Globus pallidus (tissue), 1 donor: ENCODE measurements at places on chromosomes 5 and 9.

DNA sequence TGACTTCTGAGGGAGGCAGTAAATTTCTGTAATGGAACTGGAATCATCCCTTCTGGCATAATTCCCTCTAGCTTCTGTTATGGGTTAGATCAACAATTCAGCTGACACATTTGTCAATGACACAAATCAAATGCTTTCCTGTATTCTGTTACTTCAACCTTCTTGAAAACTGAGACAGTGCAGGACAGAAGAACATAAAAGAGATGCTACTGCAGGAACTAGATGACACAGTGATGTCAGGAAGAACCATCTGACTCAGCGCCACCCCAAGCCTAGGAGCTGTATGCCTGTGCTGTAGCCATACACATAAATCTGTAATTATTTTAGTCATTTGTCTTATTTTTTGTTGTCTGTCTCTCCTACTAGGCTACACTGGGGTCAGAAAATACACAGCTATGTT is 18.2 kb upstream of the CEP120 start:
- DNase-seq, result no peak

DNA sequence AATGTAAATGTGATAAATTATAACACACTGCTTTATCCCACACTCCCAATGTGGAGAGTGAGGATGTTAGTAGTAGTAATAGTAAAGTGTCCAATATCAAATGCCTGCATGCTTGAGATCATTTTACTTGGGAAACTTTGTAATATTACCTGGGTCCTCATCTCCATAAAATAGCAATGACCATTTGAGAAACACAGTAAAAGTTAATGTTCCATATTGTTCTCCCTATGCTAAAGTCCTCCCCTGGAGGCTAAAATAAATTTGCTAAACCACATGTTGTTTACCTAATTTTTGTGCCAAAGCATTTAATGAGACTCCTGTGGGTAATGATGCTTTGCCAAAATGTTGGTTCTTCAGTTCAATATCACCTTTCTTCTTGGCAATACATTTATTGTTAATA is 291.2 kb downstream of the CDH10 start:
- no peak for DNase-seq

- DNase-seq, result no peak
These were observed 101.0 kb downstream of the STARD4 start for GRCh38 chr5:111411301-111411700.

DNA sequence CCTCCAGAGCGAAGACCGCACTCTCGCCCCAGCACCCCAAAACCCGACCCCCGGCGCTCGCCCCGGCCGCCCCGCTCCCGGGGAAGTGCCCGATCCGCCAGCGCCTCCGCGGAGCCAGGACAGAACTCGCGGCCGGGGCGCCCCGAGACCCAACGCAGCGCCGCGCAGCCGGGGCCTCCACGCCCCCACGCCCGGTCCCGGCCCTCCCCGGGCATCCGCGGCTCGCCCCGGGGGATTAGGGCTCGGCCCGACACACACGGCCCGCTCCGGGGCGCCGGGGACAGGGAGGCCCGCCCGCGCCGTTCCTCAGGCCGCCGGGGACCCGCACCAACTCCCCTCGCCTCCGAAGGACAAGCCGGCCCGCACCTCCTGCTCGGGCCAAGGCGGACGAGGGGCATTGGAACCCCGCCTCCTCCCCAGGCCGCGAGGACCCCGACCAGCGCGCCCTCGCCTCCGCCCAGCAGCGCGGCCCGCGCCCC is 544 bp downstream of the FNBP1 start:
- DNase-seq, result no peak

DNA sequence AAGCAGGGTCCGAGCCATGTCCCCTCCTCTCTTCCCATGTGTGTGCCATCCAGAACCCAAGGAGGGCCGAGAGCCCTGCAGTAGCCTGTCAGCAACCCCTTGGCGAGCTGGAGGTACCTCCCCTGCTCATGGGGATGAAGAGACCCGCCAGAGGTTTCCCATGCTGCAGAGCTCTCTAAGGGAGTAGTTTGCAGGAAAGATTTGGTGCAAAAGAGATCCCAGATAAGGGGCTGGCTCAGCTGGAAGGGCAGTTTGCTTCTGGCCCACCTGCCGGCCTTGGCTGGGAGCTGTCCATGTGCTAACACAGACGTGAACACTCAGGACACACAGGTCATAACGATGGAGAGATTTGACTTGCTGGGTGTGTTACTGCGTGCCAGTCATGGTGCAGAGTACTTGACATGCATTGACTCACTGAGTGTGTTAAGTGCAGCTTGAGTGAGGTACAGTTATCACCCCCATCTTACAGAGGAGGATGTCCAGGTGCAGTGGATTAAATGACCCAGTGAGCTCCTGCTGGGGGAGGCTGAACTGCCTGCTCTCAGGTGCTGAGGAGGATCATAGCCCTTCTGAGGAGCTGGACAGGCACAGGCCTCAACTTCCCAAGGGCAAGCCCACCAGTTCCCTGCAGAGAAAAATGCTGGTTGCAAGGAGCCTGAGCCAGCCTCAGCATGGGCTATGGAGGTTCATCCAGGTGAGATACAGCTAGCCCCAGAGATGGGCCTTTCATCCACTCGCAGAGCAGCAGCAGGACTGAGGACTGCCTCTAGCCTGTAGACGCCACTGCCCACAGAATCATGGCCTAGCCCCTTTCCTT is 6.3 kb upstream of the SLC25A48 start:
- DNase-seq, result no peak

DNA sequence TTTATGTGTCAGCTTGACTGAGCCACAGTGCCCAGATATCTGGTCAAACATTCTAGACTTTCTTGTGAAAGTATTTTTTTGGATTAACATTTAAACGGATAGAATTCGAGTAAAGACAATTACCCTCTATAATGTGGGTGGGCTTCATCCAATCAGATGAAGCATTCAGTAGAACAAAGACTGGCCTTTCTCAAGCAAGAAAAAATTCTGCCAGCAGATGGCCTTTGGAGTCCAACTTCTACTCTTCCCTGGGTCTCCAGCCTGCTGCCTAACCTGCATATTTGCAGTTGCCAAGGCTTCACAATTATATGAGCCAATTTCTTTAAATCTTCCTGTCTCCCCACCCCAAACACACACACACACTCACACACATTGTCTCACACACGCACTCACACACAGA is 86.4 kb downstream of the MED10 start:
- DNase-seq, result no peak

- DNase-seq, result no peak
These were observed 102.7 kb upstream of the VCAN start for GRCh38 chr5:83368835-83369234.

DNA sequence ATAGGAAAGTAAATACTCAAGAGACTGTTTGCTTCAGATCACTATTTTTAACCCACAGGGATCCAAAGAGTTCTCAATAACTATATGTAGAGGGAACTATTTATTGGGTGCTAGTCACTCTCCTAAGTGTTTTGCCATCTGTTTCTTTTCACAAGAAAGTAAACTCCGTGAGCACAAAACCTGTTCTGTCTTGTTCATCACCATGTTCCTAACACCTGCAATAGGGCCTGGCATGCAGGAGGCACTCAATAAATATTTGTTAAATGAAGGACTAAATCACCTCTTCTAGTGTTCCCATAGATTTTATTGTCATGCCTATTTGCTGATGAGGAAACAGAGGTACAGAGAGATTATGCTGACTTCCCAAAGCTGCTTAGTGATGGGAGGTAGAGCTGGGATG is 118.2 kb downstream of the VCAN start:
- DNase-seq, result no peak

DNA sequence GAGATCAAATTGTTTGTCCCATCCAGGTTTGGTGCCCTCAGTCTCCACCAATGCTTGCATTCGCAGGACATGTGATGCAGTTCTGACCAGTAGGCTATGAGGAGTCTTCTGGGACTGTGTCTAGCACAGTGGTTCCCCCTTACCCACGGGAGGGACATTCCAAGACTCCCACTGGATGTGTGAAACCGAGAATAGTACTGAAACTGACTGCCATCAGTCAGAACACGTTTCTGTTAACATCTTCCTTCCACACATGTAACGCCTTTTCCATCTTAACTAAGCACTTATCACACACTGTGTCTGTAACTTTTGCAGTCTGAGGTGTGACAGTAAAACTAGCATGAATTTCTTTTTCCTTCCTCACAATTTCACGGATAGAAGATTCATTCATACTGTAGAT is 74.7 kb downstream of the PTTG1 start:
- DNase-seq, result no peak

- no peak for DNase-seq
These were observed 40.7 kb downstream of the MAPK9 start for GRCh38 chr5:180251141-180251540.

DNA sequence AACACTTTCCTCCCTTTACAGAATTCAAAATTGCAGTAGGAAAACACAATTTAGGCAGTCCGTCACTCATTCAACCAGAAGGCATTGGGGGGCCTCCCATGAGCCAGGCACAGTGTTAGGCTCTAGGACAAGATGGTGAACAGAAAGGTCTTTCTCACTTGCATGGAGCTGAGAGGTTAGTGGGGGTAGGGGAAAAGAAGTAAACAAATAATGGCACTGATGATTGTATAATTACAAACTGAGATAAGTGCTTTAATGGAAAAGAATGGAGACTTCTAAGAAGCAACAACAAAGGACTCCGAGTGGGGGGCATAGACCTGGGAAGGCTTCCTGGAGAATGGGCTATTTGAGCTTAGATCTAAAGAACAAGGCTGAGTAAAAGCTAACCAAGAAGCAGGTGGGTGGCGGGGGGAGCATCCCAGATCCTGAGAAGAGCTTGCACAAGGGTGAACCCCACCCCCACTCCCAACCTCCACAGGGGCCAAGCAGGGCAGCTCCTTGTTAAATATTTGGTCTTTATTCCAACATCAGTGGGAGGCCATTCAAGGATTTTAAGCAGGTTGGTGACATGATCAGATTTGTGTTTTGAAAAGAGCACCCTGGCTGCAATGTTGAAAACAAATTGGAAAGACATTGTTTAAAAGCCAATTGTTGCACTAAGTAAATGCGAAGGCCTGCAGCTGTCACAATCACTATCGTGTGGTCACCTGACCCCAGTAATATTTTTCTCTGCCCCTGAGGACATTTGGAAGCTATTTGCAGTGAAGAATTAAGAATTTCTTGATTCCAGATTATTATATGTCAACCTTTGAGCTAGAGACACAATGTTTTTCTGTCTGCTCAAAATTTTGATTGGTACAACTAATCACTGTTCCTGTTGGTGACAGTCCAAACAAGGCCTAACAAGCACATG is 73.9 kb upstream of the EFNA5 start:
- DNase-seq, result no peak

DNA sequence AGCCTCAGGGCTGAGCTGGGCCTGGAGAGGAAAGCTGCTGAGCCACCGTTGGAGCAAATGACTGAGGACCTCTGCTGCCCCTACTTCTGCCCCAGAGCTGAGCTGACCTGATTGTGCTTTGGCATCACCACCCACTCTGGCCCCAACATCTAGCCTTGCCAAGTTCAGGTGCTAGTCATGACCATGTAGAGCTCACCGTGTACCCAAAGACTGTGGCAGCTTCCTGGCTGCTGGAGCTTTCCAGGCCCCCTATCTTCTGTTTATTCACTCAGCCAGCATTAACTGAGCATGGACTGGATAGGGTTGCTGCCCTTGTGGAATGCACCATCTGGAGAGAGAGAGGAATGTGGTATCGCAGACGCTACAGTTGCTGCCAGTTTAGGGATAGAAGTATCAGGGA is 49.1 kb downstream of the JADE2 start:
- no peak for DNase-seq

DNA sequence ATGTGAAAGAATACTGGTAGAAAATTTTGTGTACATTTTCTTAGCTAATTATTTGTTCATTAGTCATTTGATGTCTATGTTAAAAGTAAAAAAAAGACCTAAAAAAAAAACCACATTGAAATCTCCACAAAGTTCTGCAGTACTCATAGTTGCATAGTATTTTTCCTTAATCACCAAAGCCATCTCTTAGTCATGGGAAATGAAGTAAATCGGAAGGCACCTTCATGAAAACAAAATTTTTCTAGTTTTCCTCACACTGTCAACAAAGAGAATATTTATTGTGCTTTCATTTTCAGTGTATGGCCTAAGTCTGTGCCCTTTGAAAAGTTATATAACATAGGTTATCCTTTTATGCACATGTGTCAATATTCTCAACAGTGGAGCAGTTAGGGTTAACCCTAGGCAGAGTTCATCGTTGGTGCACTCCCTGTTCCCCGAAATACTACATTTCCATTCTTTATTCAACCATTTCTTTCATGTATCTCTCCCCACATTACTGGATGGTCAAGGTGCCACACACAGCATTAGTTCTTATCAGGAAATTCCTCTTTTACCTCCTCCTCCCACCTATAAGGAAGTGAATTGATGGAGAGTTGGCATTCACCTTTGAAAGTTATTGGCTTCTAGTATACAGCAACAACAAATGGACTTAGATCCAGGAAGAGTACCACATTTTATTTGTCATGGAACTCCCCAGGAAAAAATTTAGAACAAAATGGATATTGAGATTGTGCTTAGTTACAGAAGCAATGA is 93.1 kb downstream of the NUDT12 start:
- DNase-seq, result no peak

GRCh38 chr9:120257483-120257882 is 322.5 kb downstream of the CDK5RAP2 start:
- DNase-seq, result no peak

DNA sequence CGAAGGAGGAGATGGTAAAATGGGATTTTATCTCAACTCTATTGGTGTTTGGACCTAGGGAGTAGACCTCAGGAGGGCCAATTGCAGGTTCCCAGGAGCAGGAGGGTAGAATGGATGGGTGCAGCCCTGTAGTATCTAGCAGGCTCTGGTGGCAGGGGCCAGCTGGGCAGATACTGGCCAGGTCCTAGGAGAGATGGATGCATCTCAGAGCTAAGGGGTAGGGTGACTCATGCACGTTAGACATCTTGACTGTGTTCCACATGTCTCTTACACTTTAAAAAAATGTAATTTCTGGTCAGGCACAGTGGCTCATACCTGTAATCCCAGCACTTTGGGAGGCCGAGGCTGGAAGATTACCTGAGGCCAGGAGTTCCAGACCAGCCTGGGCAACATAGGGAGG is 22.4 kb downstream of the PSD2 start:
- no peak for DNase-seq

GRCh38 chr9:32382565-32383320 is 1.7 kb upstream of the ACO1 start:
- no peak for DNase-seq

GRCh38 chr5:68644971-68645370 is 429.4 kb downstream of the PIK3R1 start:
- DNase-seq, result no peak

GRCh38 chr5:136506131-136506530 is 140.8 kb upstream of the TRPC7 start:
- no peak for DNase-seq

DNA sequence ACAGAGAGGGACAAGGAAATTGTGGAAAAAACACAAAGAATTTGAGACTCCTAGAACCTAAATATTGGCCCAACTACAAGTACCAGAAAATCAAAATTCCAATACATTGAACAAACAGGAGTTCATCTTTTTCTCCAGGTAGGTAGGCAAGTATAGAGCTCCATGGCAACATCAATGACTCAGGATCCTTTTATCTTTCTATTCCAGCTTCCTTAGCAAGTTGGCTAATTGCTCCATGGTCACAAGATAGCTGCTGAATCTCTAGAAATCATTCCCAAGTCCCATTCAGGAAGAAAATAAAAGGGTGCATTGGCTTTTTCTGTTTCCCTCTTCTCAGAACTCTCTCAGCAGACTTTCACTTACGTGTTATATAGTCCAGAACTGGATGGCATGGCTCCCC is 117.9 kb upstream of the MAN2A1 start:
- no peak for DNase-seq
